CD4-positive, alpha-beta T cell treated with Interleukin-17A for 4 hours (primary cell): ENCODE measurements at places on chromosomes 3 and 15.

- DNase-seq: no peak
These were observed 79.1 kb upstream of the CGNL1 start for GRCh38 chr15:57297163-57297593.

- no peak for DNase-seq
These were observed 14.4 kb upstream of the XYLB start for GRCh38 chr3:38332201-38332600.

- DNase-seq: no peak
These were observed 64.7 kb downstream of the ARRDC4 start for GRCh38 chr15:98025237-98025636.

GRCh38 chr3:40396406-40396805 is 9.4 kb downstream of the ENTPD3 start:
- DNase-seq: no peak

- DNase-seq: peak; percentile 53
These were observed 102.7 kb upstream of the CHD2 start for GRCh38 chr15:92797168-92798052.

GRCh38 chr15:70503073-70503745 is 260.1 kb downstream of the UACA start:
- peak; percentile 35 for DNase-seq

GRCh38 chr3:114714957-114715460 is 421.2 kb downstream of the TIGIT start:
- no peak for DNase-seq

DNA sequence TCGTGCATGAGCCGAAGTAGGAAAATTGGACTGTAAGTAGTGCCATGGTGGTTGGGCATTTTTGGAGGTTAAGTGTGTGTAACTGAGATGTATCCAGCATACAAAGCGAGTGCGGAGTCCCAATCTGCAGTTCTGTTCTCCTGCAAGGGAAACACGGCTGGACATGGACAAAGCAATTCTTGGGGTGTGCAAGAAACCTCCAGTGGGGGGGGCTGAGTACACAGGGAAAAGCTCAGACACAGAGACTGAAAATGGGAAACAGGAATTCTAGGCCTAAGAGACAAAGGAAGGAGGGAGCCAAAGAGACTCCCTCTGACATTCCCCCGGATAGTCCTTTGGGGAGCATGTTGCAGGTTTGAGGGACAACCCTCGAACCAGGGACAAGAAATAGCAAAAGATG is 83.2 kb upstream of the PLSCR4 start:
- no peak for DNase-seq

GRCh38 chr3:56899851-56900250 is 98.1 kb upstream of the ARHGEF3 start:
- no peak for DNase-seq

DNA sequence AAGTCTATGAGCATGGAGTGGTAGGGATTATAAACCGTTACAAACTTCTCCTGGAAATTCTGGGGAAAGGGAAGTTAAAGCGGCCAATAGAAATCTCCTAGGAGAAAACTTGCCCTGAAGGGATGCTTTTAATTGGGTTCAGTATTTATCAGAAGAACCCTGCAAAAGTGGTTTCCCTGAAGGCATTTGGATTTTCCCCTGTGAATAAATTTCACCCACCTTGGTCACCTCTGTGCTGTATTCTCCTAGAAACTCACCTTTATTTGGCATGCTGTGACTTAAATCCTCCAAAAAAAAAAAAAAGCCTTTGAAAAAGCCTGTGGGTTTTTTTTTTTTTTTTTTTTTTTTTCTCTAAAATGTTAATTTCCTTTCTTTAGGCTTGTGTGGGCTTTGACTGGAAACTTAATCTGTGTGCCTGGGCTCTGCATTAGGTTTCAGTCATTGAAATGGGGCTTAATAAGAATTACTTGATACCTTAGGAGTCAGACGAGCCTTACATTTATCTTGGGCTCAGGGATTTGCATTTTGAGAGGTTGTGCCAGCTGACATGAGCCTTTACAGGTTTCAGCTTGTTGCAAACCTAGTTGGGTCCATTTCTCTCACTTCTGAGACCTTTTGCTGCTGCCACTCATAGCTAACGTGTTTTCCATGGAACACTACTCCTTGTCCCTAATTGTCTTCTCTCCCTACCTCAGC is 22.0 kb downstream of the TGFBR2 start:
- DNase-seq: no peak

- no peak for DNase-seq
These were observed 270.7 kb upstream of the SLITRK3 start for GRCh38 chr3:165466856-165467255.

DNA sequence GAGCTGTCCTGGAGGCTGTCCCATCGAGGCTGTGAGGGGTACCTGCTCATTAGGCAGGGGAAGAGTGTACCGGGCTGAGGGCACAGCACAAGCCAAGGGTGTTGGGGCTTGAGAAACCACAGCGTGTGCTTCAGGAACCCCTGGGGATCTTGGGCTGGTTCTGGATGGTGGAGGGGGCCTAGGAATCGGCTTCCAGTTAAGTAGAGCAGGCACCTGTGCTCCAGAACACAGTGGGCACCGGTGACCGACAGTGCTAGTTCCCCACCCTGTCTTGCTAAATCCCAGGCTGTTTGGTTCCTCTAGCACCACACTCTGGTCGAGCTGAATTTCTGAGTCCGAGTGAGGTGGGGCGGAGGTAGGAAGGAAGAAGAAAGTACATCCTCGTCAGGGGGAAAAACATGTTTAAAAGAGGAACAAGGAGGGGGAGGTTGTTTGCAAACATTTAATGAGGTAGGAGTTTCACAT is 29.1 kb downstream of the SLC6A6 start:
- DNase-seq: peak; percentile 31

DNA sequence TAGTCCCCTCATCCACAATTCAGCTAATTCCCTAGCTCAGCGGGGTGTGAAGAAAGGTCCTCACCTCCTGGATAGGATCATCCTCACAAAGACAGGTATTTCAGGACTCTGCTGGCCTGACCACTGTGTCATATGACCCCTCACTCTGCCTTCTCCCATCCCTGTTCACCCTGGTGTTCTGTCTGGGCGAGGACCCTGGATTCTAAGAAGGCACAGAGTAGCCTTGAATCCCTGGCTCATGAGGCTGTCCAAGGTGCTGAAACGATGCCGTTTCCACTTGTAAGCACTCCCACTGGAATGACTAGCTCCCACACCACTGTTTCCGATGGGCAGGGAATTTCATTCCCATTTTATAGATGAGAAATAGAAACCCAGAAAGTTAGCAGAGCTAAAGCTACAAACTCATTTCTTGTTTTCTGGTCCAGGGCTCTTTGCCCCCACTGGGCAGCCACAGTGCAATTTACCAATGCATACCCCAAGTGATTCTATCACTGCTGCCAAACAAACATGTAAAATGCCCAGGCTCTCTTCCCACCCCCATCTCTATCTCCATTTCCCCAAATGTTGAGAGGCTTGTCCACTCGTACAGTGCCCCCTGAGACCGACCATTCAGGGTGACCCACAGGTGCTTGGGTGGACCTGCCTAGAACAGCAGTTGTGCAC is 83.2 kb downstream of the RAB11A start:
- DNase-seq: no peak

GRCh38 chr3:149332771-149333170 is 665 bp downstream of the TM4SF18 start:
- DNase-seq: no peak

DNA sequence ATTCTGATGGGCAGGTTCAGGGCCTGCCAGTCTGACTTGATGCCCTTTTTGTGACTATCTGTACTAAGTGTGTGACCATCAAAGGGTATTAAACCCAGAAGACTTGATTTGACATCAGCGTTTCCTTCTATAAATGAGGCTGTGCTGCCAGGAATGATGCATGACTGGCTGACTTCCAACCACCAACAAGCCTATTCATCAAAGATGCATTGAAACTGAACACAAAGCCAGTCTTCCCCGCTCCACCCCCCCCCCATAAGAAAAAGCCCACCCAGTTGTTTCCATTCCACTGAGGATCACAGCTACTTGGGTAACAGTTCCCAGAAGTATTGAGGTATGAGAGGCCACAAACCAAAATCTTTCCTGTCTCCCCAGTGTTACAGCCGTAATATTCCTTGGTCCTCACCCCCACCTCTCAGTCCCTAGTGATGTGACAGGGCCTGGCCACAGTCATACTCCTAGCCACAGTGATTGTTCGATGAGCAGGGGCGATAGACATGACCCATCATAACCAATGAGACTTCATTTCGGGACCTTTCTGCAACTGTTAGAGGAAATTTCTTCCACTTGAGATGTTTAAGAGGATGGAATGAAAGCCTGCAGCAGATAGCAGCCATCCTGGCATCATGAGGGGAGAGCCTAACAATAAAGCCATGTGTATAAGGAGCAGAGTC is 22.6 kb downstream of the SH3BP5 start:
- DNase-seq: peak; percentile 21

DNA sequence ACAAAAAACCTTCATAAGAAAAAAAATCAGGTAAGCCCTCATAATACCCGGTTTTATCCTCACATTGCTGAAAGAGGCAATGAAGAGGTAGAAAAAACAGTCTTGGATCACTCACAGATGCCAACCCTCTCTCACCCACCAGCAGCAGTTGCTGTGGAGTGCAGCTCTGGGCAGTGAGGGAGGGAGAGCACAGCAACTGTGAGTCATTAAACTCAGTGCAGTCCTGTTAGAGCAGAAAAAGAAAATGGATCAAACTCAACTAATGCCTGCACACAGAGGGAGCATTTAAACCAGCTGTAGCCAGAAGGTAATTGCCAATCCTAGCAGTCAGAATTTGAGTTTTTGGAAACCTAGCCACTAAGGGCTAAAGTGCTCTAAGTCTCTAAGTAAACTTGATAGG is 1050.6 kb upstream of the ALCAM start:
- no peak for DNase-seq

DNA sequence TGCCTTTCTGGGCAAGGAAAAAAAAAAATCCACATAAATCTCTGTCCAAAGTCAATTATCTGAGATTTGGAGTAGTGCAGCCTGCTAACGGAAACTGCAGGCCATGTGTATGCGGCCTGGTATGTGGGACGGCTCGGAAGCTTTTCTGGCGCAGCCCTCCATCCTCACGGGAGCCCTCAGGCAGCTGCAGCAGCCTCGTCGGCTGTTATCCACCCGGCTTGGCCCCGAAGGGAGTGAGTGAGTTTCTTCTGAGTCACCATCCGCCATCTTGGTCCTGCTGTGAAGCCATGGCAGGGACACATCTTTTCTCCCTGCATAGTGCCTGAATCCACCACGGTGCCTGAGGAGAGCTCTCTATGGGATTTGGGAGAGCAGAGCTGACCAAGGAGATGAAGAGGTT is 62.8 kb downstream of the POLR2M start:
- DNase-seq: no peak

DNA sequence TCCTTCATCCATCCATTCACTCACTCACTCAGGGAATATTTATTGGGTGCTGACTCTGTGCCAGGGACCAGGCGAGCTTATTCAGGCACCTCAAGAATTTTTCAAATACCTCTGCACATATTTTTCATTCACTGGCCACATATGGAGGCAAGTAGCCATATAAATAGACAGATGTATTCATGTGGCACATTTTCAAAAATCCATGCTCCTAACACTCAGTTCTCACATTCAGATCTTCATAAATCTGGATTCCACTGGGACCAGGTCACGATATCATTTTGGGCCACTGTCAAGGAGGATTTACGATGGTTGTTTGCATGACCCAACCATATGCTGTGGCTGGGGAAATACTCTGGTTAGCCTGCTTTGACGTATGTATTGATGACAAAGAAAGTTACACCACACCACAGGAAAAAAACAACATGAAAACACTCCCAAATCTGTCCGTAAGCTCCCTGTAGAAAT is 241.8 kb upstream of the LRTM1 start:
- no peak for DNase-seq

DNA sequence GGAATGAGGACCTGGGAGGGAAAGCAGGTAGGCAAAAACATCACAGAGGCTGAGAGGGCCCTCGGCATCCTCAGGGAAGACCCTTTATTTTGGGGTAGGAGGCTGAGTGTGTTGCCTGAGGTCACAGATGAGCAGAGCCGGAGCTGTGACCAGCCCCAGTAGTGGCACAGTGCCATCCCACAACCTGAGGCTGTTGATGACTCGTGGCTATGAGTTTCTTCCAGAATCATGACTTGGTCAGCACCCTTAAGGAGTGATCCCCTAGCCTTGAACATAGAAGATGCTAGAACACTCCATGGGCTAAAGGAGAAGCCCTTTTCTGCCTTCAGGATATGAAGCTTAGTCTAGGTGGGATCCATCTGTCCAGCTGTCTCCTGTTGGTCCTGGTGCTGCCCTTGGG is 19.5 kb upstream of the CXCR6 start:
- DNase-seq: no peak

DNA sequence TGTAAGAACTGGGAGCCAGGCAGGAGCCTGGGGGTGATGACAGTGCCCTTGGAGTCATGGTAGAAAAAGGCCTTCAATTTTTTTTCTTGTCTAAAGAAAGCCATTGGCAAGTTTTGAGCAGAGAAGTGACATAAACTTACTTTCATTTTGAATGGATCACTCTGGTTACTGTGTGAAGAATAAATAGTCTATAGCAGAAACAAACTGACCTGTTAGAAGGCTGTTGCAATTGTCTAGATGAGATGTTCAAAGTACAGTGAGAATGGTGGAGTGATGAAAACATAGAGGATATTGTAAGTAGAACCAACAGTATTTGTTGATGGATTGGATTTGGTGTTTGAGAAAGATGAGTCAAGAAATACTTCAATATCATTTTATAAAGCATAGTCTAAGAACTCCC is 439.9 kb downstream of the TBL1XR1 start:
- no peak for DNase-seq

DNA sequence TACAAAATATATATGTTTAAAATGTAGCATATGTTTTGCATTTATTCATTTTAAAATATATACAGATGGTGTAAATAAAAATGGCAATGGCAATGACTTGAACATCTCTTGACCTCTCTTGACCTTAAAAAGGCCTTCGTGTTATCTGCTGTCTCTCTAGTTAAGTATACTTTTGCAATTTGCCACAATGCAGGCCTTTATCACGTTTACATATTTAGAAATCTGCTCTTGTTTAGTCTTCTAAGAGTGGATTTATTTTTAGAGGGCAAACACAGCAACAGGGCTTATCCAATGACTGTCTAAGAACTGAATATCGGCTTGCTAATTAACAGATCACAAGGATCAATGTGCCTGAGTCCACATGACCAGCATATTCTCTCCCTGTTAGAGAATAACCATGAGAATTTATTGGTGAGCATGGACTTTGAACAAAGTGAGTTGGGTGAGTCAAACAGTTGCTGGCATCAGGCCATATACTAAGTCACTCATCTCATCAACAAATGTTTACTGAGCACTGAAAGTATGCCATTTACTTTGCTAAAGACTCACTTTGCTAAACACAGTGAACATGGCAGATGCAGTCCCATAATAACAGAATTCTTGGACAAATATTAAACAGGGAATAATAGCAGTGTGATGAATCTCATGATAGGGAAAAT is 48.2 kb downstream of the MDFIC2 start:
- DNase-seq: no peak

DNA sequence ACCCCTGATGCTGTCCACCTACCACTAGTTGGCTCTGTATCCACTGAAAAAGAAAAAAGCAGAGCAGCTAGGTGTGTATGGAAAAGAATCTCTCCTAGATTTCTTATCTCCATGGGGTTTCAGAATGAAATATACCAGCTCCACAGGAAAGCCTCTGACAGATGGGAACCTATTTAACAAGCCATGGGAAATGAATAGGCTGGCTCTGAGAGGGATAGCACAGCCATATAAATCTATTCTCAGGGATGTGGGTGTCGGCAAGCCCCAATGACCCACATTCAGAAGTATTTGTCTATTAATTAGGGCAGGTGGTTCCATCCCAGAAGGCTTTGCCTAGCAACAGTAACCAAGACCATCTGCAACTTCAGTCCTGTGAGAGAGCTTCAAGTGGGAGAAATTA is 694.1 kb downstream of the AGBL1 start:
- DNase-seq: no peak
